ENCODE measurements at places on chromosomes 6 and 20.

DNA sequence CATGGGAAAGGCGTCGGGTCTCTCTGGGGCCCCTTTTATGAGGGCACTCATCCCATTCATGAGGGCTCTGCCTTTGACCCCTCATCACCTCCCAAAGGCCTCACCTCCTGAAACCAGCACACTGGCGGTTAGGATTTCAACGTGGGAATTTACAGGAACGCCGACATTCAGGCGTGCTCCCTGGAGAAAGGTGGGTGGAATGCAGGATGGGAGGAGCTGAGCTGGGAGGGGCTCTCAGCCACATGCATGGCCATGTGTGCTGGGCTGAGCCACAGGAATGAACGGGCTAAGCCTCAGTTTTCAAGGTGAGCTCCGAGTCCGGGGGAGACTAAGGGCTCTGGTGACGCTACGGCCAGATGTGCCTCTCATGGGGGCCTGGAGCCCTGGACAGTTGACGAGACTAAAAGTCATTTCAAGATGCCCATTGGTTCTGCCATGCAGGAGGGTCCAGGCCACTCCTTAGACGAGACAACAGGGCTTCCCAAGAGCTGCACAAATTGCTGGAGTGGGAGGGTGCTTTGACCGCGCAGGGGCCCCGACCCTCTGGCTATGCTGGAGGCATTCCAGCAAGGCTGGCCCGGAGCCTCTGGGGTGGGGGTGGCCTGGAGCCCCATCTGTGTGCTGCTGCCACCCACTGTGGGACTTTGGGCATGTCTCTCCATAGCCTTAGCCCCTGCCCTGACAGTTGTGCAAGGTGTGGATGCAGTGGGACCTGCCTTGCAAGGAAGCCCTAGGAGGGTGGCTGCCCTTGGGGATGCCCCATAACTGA lies 3.8 kb upstream of the ARFGAP1 start:
- DNase-seq = no peak

- no peak for DNase-seq
Measured at GRCh38 chr20:56418385-56418861, 6.4 kb downstream of the CASS4 start.

GRCh38 chr20:60632391-60633262 lies 619.4 kb upstream of the CDH4 start:
- DNase-seq = no peak

- no peak for DNase-seq
Measured at GRCh38 chr20:18041462-18041861, 16.3 kb downstream of the OVOL2 start.

DNA sequence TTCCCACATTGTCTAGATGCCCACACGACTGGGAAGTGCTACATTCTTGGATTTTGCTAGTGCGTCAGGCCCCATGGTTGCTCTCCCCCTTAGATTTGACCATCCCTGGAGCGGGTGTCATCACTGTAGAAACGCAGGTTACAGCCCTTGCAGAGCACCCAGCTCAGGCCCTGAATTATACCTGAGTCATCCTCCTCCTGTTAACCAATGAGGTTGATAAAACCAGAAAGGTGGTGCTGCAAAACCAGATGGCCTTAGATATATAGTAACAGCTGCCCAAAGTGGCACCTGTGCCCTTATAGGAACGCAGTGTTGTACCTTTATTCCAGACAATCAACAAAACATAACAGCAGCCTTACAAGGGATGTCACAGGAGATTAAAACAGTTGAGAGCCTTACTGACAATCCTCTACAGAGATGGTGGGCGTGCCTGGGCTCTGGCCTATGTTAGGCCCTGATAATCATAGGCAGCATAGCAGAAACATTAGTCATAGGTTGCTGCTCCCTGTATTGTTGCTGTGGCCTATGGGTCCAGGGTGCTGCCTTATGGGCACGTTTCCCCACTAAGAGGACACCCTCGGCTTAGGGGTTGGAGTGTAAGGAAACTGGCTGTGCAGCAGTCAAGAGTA lies 33.6 kb upstream of the HSF2 start:
- no peak for DNase-seq

- DNase-seq = no peak
Measured at GRCh38 chr20:11901127-11901526, 16.6 kb upstream of the BTBD3 start.
